ENCODE measurements at places on chromosomes 16 and 17. TPM values are rescaled to one million over a fixed set of nuclear protein-coding genes. Genes with fewer than 3 reads are reported as not detected.

The ZFP3 gene
- total RNA-seq, result 1.6 TPM

The TSNAXIP1 gene
- not detected for total RNA-seq

The GP1BA gene
- not detected for total RNA-seq

The FOXJ1 gene
- total RNA-seq, result not detected

The GGT6 gene
- total RNA-seq, result 4.4 TPM

The TXNL4B gene
- 8.9 TPM for total RNA-seq

The TLCD3B gene
- not detected for total RNA-seq

The KLHL11 gene
- 41.4 TPM for total RNA-seq

The ZACN gene
- not detected for total RNA-seq

The LGALS9B gene
- total RNA-seq, result 0.50 TPM

The HBQ1 gene
- not detected for total RNA-seq

The PDIA2 gene
- not detected for total RNA-seq

The SLX1B gene
- total RNA-seq, result 14.4 TPM

The AIPL1 gene
- not detected for total RNA-seq

The DCTN5 gene
- 90.5 TPM for total RNA-seq

The MLKL gene
- total RNA-seq, result 6.5 TPM

The SCIMP gene
- total RNA-seq, result not detected

The HOXB9 gene
- not detected for total RNA-seq

The GNG13 gene
- total RNA-seq, result not detected

The DRC7 gene
- total RNA-seq, result not detected

The EFNB3 gene
- total RNA-seq, result 0.14 TPM

The OTOP3 gene
- not detected for total RNA-seq

The HBA2 gene
- total RNA-seq, result not detected

The CCDC200 gene
- total RNA-seq, result not detected

The CPNE7 gene
- total RNA-seq, result 3.1 TPM

The TBC1D3G gene
- not detected for total RNA-seq

All from nasal cavity respiratory epithelium epithelial cell of viscerocranial mucosa (primary cell).